NCI-H2029 treated with DMSO at 0.1 percent for 48 hours (cell line): ENCODE measurements at places on chromosomes 3 and 15.
A peak's percentile ranks its signal among the peaks of the same experiment; 100 is the strongest.

- no peak for DNase-seq
Observed at GRCh38 chr3:88589138-88589537, 439.4 kb downstream of the C3orf38 start.

GRCh38 chr3:188349351-188349901 is 195.5 kb downstream of the LPP start:
- DNase-seq = no peak

DNA sequence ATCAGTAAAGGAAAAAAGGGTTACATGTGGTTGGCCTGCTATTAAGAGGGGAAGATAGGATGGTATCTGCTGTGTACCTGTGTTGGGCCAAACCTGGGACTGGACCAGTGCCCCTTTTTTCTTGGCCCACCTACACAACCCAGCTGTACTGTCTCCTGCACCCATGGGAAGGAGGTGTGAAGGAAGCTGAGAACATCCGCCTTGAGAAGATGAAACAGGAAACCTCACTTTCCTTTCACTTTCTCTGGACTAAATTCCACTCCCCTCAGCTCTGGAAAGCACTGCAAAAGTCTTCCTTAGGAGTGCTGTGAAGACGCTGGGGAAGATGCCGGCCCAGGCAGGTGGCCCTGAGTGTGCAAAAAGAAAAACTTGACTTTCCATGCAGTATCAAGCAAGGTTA is 37.6 kb downstream of the LRRN1 start:
- no peak for DNase-seq

GRCh38 chr3:139564294-139564861 is 24.8 kb upstream of the RBP1 start:
- DNase-seq = no peak

DNA sequence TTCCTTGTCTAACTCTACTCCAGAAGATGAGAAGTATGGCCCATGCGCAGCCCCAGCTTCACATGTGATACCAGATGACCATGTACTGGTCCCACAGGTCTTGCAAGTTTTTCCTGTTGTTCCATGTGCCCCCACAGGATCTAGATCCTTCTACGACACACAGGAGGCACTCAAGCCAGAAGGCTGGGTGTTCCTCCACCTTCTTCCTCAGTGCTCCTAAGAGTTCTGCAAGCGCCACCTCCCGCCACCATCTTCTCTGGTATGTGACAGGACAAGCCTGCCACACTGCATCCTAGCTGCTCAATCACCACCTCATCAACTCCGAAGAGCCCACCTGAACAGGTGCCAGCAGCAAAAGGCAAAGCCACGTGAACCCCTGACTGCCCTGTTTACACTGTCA is 43.1 kb downstream of the XXYLT1 start:
- peak; percentile 42 for DNase-seq

DNA sequence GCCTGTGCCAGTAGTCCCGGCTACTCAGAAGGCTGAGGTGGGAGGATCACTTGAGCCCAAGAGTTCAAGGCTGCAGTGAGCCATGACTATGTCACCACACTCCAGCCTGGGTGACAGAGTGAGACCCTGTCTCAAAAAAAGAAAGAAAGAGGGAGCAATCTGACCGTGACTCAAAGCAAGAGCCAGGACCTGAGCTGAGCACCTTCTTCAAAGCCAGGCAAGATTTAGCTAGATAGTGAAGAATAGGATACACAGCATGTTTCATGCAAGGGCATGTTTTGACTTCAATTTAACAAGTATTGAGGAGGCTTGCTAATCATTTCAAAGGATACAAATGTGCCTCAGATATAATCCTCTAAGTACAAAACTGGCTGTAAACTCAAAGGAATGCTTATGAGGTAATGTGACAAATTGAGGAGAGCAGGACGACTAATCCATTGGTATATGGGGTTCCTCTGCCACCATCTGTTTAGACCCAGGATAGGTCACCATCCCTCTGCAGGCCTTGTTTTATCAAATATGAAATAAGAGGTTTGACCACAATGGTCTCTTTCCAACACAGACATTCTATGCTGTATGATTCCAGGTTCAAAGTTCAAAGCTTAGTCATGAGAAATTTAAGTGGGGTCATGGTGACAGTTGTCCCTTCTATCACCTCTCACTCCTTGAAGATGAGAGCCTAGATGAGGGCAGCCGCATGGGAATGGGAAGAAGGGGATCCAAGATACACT is 33.2 kb downstream of the RAB27A start:
- DNase-seq = no peak

DNA sequence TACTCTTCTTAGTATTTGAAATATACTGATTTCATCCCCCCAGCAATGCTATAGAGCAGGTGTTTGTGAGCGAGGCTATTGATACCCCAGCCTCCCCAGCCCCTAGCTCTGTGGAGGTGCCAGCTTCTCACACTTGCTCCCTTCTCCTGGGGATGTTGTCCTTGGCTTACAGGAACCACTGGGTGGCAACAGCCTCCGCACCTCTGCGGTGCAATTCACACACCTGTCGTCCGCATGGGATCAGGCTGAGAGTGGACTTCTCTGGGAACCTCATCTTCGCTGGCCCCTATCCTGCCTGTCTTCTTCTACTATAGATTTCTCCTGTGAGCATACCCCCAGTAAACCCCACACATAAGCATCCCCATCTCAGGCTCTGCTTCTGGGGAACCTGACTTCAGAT is 103.9 kb upstream of the SLC6A11 start:
- no peak for DNase-seq
